ENCODE measurements at places on chromosomes 1 and 21. TPM values are rescaled to one million over a fixed set of nuclear protein-coding genes. Genes with fewer than 3 reads are reported as not detected.

Gene PTPN22
- 3.7 TPM for total RNA-seq

Gene JMJD4
- 18.4 TPM for total RNA-seq

Gene SAMD11
- total RNA-seq: 2.8 TPM

Gene PLXNA2
- total RNA-seq: 49.0 TPM

Gene GRIK3
- total RNA-seq: not detected

Gene PGLYRP3
- total RNA-seq: not detected

Gene CA6
- total RNA-seq: not detected

Measured in mesenteric fat pad (tissue), 1 donor.